Ovary (tissue), 10 donors: ENCODE measurements at places on chromosomes 12 and 14.
A peak's percentile ranks its signal among the peaks of the same experiment; 100 is the strongest.

- DNase-seq = peak; percentile 49
Measured at GRCh38 chr12:132466241-132467201, 23.4 kb upstream of the FBRSL1 start.

GRCh38 chr12:29159661-29160060, 10.6 kb downstream of the FAR2 start:
- DNase-seq = no peak

- no peak for DNase-seq
Measured at GRCh38 chr14:89061696-89062095, 237.2 kb downstream of the TTC8 start.

- no peak for DNase-seq
Measured at GRCh38 chr14:102659797-102660196, 67.3 kb downstream of the RCOR1 start.

- DNase-seq = no peak
Measured at GRCh38 chr12:7302266-7302986, 1.4 kb upstream of the ACSM4 start.

- DNase-seq = no peak
Measured at GRCh38 chr14:75208843-75209242, 32.4 kb upstream of the TMED10 start.

DNA sequence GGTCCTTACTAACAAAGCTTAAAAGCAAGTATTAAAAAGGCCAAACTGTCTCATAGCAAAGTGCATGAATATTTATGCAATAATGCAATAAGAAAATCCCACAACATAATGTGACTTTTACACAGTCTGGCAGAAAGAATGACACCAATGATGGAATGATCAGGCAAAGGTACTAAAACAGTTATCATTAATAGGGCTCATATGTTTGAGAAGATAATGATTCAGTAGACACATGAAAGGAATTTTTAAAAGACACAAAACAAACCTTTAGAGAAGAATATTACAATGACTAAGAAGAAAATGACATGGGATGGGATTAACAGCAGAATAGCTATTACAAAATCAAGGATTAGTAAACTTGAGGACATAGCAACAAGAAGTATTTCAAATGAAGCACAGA, 1411.2 kb upstream of the TMEM132C start:
- no peak for DNase-seq

DNA sequence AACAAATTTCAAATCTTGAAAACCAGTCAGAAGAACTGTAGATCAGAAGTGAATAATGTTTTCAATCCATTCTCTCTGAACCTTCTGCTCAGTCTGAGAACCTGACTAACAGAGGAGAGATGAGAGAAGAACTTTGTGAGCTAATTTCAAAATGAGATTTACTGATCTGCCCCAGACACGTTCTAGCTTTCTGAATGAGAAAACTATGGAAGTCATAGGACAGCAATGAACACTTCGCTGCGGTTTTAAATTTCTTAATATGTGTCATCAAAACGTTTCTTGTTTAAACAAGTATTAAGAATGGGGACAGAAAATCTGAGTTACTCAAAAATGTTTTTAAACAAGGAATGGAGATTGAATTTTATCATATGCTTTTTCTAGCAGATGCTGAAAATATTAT, 66.6 kb upstream of the FAR2 start:
- DNase-seq = no peak

- DNase-seq = no peak
Measured at GRCh38 chr12:95918194-95918993, 24.0 kb downstream of the CCDC38 start.

- DNase-seq = no peak
Measured at GRCh38 chr12:124954771-124955170, 34.2 kb downstream of the DHX37 start.

DNA sequence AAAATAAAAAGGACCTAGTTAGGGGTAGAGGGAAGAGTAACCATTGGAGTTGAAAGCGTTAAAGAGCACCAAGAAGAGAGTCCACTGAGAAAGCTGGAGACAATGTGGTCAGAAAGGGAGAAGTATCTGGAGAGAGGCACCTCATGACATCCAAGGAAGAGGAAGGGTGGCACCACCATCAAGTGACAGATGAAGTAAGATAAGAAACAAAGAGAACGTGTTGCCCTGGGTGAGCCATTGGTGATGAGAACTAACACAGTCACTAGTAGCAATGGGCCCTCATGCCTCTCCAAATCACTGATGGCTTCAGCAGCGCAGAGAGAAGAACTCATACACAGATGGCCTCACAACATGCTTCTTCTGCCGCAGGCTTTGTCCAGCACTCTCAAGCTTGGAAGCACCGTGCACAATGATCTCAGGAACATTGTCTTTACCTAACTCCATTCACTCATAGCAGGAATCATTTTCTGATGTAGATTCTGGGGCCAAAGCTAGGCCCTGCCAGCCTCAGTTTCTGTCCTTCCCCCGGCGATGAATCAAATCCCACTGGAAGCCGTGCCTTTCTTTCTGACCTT, 252.9 kb downstream of the DPF3 start:
- no peak for DNase-seq

DNA sequence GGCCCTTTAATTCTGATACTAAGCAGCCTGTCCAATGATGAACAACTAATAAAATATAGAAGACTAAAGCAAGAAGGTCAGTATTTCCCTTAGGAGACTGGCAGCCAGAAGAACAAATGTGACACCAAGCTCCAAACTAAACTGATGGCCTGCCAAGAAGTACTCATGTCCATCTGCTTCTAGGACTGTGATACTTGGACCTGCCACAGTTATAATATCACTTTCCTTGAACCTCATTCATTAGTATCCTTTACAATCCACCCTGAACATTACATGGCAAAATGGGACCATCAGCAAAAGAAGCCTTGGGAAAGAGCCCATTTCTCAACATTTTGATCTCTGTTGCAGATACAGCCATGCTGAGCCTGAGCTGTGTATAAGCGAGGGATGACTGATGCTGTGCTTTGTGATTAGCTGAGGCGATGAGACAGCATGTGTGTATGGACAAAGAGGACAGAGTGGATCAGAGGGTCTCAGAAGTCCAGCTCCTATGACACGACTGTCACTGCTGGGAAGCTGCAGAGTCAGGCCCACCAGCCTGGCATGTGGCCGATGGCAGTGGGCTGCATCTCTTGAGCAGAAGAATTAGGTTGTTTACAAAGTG, 73.9 kb downstream of the TGFB3 start:
- DNase-seq = no peak

GRCh38 chr14:60643141-60643462, 6.2 kb downstream of the SIX1 start:
- DNase-seq = no peak

DNA sequence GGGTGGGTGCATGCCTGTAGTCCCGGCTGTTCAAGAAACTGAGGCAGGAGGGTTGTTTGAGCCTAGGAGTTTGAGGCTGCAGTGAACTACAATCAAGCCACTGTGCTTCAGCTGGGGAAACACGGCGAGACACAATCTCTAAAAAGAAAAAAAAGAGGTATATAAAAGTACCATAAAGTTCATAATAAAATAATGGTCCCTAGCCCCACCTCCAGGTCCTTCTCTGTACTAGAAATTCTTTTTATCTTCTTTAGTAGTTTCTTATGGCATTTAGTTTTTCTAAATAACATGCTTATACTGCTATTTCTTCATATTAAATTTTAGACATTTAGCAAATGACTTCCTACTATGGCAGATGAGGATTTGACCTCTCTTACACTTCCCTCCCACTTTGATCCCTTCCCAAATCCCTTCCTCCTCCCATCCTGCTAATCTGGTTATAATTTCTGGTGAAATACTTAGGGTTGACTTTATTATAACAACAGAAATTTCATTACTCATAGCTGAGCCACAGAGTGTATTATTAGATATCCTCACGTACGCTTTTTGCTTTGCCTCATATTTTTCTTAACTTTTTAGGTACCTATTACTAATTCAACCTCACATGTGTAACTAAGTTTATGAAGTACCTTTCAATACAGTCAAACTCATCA, 94.7 kb downstream of the SLC41A2 start:
- no peak for DNase-seq

GRCh38 chr12:112005419-112006395, 7.3 kb downstream of the TMEM116 start:
- DNase-seq = no peak

DNA sequence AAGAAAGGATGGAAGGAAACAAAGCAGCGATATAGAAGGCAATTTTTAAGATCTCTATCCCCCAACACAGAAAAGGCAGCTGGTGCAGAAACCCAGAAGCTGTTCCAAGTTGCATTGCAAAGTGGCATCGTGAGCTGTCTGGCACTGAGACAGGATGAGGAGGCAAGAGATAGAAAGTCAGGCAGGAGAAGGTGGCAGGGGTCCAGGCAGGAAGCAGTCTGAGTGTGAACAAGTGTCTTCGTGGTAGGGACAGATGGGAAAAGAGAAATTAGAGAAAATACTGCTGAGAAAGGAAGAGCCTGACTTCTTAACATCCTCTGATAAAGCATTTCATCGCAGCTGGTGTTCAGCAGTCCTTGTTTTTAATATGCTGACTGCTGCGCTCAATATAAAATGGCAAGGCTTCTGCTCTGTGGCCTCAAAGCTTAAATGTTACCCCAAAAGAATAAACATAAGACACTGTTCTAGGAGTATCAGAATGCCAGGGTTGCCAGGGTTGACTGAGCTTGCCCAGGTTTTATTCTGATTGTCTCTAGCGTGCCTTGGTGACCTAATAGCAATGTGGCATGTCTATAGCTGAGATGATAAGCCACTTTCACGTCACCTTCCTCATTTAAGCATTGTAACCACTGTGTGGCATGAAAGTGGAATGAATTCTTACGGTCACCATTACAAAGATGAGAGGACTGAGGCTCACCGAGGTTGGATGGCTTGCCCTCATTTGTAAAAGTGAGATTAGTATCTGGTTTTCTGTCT, 397.6 kb downstream of the NUAK1 start:
- peak; percentile 43 for DNase-seq

DNA sequence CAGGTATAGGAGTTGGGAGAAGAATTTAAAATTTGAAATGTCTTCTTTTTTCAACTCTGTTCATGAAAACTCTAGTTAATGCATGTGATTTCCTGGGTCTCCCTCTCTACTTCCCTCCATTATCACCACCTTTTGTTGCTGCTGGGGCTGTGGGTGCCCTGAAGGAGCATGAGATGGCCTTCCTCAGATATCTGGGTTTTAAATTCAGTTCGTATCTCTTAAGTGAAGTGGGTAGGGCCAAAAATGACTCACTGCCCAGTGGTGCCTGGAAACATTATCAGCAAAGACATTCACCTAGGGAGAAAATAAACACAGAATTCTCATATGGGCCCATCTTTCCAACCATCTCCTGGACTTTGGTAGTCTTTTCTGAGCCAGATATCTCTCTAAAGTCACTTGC, 234.9 kb upstream of the PLEKHG7 start:
- DNase-seq = no peak

- DNase-seq = no peak
Measured at GRCh38 chr12:102690253-102690652, 209.9 kb upstream of the IGF1 start.

- no peak for DNase-seq
Measured at GRCh38 chr14:64507376-64508156, 3.0 kb downstream of the ZBTB1 start.

- DNase-seq = no peak
Measured at GRCh38 chr12:31233061-31233730, 92.8 kb downstream of the SINHCAF start.

DNA sequence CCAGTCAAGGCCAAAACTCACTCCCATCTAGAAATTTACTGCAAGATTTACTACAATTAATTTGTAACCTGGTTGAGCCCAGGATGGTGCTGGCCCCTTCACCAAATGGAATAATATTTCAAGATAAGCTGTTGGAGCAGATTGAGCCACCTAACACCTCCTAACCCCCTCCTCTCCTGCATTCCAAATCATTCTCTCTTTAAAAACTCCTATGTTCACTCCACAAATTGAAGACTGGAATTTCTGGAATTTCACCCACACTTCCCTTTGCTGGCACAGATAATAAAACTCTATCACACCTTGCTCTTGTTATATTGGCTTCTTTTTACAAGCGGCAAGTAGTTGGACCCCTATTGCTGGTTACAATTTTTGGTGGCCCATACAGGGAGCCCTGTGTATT, 41.7 kb downstream of the MIS18BP1 start:
- no peak for DNase-seq

DNA sequence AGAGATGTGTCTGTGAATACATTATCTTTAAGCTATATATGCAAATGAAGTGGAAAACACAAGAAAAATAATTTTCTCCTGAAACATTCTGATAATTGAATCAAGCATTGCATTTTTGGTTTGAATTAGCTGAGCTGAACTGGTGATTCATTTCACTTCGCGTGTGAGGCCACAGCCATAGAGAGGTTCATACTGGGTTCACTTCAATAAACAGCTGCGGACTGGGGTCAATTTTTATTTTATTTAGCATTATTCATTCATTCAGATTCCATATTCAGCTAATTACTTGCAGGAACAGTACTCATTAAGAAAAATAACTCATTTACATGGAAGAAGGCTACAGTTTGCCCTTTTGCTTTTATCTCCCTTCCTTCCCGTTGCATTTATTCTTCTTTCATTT, 195.2 kb upstream of the LRIG3 start:
- no peak for DNase-seq

GRCh38 chr14:104248203-104249055, 110.0 kb downstream of the KIF26A start:
- DNase-seq = peak; percentile 15
